Esophagus squamous epithelium (tissue), 5 donors: ENCODE measurements at places on chromosomes 2 and 18.

- H3K27ac ChIP-seq: no peak overlapping the region
- no peak for DNase-seq
- no peak overlapping the region for H3K4me3 ChIP-seq
- no peaks in the 10 kb centered on the region for H3K36me3 ChIP-seq
- H3K4me1 ChIP-seq: no peaks in the 10 kb centered on the region
Measured at GRCh38 chr2:162798407-162798806, 40.2 kb downstream of the KCNH7 start.

DNA sequence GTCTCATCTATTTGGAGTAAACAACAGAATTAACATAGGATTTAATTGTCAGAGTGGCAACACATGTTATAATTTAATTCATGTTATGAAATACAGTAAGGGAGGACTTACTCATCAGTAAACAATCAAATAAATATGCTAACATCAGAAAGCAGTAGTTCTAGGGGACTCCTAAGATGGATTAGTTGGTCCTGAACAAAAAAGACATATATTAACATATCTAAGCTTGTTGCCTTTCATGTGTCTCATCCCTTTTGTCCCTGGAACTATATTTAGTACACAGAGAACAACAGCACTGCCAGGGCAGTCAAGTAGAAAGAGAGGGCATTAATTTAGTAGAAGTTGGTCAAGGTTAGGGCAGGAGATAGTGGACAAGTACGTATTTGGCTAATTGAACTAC is 117.8 kb upstream of the FZD5 start:
- H3K36me3 ChIP-seq: no peaks in the 10 kb centered on the region
- no peak for DNase-seq
- no peak overlapping the region for H3K27ac ChIP-seq
- H3K4me1 ChIP-seq: no peaks in the 10 kb centered on the region
- no peak overlapping the region for H3K4me3 ChIP-seq

GRCh38 chr2:55092439-55092838 is 42.2 kb upstream of the RTN4 start:
- no peak for DNase-seq
- no peak overlapping the region for H3K27ac ChIP-seq
- no peaks in the 10 kb centered on the region for H3K27me3 ChIP-seq
- peaks cover 20% of the 10 kb centered on the region for H3K4me1 ChIP-seq
- no peaks in the 10 kb centered on the region for H3K36me3 ChIP-seq

DNA sequence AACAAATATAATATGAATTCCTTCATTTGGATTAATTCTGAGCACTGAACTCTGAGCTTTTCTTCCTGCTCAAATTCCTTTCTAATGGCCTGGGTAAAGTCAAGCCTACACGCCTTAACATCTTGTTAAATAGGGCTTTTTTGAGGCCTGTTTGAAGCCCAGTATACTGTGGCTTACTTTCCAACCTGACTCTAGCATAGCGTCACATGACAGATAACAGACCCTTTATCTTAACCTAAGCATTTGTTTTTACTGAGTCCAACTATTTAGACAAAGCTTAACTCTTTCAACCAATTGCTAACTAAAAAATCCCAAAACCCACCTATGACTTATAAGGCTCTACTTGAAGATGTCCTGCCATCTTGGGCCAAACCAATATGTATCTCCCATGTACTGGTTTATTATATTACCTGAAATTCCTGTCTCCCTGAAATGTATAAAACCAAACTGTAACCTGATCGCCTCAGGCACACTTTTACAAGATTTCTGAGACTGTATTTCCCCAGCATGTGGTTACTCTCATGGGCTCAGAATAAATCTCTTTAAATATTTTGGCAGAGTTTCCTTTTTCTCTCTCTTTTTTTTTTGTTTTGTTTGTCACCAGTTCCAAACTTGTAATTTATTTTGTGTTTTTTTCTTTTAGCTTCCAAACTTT is 271.1 kb upstream of the VWC2L start:
- no peak overlapping the region for H3K27ac ChIP-seq
- no peaks in the 10 kb centered on the region for H3K4me1 ChIP-seq
- no peak overlapping the region for H3K4me3 ChIP-seq
- H3K36me3 ChIP-seq: no peaks in the 10 kb centered on the region
- no peaks in the 10 kb centered on the region for H3K27me3 ChIP-seq
- DNase-seq: no peak

DNA sequence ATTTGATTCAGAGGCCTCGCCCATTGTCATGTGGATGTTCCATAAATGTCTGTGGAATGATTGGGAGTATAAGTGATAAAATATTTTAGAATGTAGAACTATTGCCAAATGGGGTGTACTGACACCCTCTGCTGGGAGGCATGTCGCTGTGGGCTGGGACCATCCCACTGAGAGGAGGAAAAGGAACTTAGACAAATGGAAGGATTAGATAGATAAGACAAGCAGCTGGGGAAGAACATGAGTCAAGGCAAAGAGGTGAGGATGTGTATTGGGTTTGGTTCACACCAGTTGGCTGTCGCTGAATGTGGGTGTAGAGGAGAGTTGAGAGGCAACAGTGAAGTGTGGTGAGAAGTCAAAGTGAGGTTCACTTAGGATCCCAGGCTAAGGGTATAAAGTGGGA is 4.0 kb downstream of the C2orf74 start:
- H3K36me3 ChIP-seq: peaks cover 5% of the 10 kb centered on the region
- no peak overlapping the region for H3K4me3 ChIP-seq
- H3K27ac ChIP-seq: no peak overlapping the region
- DNase-seq: no peak
- no peaks in the 10 kb centered on the region for H3K27me3 ChIP-seq

GRCh38 chr2:133247631-133248030 is 320.6 kb downstream of the NCKAP5 start:
- H3K4me3 ChIP-seq: no peak overlapping the region
- no peak for DNase-seq
- no peaks in the 10 kb centered on the region for H3K36me3 ChIP-seq
- no peaks in the 10 kb centered on the region for H3K4me1 ChIP-seq
